Stimulated activated CD4-positive, alpha-beta T cell treated with anti-CD3 and anti-CD28 coated beads, Interleukin-2, amount 100 ng/mL, for 4 hours (primary cell): ENCODE measurements at places on chromosomes 4 and X.

DNA sequence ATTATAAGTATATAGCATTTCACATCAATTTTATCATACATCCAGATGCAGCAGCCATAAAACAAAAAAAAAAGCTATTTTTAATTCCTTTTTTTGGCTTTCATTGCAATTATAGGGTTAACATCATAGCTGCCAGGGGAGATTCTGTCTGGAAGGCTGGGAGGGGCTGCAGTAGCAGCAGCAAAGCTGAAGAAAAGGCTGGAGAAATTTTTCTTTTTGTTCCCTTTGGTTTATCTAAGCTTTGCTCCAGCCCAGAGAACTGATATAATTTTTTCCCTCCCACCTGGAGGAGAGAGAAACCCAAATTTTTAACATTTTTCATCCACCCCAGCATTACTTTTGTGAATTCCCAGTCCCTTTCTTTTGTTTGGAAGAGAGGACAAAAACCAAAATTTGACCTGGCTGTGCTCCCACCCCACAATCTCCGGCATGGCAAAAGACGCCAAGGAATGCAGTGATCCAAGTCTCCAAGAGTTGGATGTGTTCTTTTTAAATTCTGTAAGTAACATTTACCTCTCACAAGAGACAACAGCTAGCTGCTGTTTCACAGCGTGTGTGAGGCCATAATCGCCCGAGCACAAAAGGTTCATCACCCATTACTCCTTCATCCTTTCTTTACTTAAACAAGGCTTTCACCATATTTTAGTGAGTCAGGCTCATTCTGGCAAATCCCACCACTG is 25.1 kb upstream of the FAM156A start:
- DNase-seq, result no peak

GRCh38 chrX:7503251-7503650 is 339.7 kb upstream of the VCX start:
- no peak for DNase-seq

DNA sequence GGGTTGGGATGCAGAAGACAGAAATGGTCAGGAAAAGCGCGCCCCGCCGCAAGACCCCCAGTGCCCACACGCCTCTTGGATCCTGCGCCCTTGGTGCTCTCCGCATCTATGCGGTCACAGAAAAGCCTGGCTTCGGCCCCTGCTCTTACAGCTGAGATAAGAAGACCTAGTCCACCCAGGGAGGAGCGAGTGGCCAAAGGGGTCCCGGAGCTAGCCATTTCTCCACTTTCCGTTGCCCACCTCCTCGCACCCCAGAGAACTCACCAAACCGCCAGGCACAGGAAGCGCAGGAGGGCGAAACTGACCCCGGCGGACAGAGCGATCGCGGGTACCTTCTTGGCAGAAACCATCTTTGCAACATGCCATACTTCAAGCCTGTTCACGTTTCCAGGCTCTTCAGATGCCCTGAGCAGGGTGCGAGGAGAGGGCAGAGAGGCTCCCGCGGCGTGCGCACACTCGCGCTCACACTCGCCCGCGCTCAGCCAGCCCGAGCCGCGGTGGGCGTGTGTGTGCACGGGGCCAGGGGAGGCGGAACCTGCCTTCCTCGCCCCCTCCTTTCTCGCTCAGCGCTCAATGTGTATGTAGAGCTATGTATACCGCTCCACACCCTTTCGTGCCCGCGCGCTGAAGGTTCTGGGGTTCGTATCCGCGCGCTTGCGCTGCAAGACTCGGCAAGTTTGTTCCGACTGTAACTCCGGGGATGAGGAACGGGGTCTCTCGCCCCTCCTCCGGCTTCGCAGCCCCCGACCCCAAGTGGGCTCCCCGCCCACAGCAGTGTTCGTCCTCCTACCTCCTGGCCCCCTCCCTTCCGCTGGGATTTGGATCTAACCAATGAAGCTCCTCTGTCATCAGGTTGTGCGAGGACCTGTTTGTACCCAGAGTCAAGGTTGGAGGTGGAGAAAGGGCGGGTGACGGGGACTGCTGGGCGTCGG is at the start of gene GABRA4:
Gene GABRA4, minus strand, starts transcription at position 507 of the 932 bp plus-strand sequence. Its CDS starts 157 bp downstream, at position 350.
- DNase-seq, result no peak

GRCh38 chrX:12411831-12412230 is 273.6 kb downstream of the FRMPD4 start:
- no peak for DNase-seq

DNA sequence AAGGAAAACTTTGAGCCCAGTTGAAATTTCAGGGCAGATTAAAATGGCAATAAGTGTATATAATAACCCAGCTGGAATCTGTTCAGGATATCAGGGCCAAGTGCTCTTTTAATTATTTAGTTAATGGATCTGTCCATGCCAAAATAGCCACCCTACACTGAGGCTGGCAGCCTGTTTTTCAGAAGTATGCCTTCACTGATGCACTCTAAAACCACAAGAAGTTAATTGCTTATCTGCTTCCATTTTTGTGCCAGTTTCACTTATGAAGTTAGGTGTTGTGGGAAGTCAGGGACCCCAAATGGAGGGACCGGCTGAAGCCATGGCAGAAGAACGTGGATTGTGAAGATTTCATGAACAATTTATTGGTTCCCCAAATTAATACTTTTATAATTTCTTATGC is 960.3 kb downstream of the C4orf33 start:
- DNase-seq, result no peak

DNA sequence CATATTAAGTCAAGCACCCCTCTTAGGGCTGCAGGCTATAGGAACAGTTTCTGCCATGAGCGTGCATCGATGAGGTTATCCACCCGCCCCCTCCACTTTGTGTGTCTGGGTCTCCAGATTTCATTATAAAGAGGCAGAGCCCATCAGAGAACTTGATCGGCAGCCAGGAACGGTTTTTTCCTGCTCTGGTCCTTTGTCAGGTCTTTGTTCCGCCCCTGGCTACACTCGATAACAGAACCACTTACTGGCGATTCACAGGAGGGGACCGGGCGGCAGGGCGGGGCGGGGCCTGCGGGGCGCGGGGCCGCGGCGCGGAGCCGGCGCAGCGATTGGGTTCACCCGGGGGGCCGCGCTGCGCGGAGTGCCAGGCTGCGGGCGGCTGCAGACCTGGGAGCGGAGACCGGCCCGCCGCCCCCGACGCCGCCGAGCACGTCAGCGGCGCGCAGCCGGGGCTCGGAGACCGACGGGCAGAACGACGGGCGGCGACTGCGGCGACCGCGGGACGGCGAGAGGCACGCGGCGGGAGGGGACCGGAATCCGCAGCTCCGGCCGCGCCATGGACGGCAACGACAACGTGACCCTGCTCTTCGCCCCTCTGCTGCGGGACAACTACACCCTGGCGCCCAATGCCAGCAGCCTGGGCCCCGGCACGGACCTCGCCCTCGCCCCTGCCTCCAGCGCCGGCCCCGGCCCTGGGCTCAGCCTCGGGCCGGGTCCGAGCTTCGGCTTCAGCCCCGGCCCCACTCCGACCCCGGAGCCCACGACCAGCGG is at the start of gene SLC10A4:
Gene SLC10A4, plus strand, starts transcription at position 338 of the 771 bp plus-strand sequence. Its CDS starts 219 bp downstream, at position 557.
- no peak for DNase-seq

DNA sequence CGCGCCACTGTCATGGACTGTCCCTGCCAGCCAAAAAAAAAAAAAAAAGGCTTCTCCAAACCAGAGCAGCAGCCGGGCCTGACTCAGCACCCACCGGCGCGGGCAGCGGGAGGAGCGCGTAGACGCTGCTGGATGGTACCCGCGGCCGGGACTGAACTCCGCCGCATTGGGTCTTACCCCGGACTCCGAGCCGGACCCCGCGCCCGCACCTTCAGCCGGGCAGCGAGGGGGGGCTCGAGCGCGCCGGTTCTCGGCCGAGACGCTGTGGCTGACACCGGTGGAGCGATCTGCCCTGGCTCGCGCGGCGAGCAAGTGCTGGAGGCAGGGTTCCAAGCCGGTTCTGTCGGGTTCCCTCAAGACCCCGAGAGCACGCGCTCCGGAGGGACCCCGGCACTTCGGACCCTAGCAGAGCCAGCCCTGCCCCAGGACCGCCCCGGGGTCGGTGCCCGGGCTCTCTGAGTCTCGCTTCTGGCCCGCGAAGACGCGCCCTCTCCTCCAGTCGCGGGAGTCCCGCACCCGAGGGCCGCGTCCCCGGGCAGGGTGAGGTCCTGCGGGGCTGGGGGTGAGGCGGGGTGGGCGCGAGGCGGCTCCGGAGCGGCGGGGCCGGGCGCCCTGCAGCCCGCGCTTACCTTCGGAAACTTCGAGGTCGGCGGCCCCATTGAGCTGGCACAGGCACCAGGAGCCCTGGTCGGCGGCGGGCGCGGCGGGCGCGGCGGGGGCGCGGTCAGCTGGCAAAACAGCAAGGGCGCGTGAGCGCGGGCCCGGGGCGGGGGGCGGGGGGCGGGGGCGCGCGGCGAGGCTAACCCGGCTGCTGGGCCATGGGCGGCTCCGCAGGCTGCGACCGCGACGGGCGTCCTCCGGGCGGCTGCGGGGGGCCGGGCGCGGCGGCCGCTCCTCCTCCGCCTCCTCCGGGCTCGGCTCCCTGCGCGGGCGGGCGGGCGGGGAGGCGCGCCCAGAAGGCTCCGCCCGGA is 11.8 kb upstream of the MAN2B2 start:
- DNase-seq, result no peak

DNA sequence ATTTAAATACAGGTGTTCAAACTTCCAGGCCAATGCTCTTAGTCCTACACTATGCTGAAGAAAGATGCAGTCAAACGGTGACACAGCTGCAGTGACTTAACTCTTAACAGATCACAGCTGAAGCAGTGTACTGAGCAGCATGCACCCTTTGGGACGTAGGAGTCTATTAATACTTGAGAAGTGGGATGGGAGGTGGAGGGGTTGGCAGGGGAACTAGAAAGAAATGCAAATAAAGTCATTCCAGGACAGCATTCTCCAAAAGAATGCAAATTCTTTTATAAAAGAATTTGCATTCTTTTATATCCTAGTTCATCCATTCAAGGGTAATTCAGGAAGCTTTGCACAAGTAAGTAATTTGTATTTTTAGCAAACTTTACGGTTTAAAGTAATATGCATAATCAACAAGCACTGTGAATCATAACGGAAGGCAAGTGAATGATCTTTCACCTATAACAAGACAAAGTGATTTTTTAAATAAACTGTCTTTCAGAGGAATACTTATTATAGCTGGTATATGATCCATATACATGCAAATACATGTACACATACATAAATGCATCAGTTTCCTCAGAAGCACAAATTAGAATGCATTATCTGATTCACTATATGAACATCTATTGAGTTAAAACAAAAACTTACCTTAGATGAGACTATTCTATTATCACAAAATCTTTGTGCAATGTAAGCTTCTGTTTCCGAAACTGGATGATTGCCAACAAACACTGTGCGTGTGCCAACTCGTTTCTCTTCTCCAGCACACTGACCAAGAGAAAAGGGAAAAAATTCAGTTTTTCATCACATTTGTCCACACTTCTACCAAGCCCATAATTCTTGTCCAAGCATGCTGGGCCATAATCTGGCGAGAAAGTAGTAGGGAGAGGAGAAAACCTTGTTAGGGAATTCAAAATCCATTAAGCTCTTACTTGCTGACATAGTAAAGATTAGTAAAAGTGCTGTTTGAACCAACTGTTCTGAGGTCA is 106.5 kb downstream of the ATP11C start:
- no peak for DNase-seq

GRCh38 chr4:144851948-144852347 is 206.0 kb downstream of the HHIP start:
- DNase-seq, result no peak

DNA sequence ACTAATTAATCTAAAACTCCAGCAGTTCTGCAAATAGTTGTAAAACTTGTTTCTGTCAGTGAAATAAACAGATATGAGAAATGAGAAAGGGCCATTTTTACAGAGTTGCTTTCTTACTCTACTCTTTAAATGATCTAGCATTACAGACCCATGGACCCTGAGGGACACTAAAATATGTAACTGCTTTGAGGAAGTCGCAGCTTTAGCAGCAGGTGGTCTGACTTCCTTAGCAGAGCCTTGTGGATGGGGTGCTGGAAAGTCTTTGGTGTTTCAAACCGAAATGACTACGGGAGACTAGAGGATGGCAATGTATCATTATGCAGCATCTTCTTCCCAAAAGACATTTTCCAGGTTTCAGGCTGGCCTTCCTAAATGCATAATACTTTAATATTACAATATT is 18.7 kb downstream of the SHISA3 start:
- no peak for DNase-seq

GRCh38 chr4:66963084-66963483 is 582.2 kb downstream of the CENPC start:
- no peak for DNase-seq

- no peak for DNase-seq
Observed at GRCh38 chr4:7782783-7783182, 156.9 kb downstream of the AFAP1 start.

DNA sequence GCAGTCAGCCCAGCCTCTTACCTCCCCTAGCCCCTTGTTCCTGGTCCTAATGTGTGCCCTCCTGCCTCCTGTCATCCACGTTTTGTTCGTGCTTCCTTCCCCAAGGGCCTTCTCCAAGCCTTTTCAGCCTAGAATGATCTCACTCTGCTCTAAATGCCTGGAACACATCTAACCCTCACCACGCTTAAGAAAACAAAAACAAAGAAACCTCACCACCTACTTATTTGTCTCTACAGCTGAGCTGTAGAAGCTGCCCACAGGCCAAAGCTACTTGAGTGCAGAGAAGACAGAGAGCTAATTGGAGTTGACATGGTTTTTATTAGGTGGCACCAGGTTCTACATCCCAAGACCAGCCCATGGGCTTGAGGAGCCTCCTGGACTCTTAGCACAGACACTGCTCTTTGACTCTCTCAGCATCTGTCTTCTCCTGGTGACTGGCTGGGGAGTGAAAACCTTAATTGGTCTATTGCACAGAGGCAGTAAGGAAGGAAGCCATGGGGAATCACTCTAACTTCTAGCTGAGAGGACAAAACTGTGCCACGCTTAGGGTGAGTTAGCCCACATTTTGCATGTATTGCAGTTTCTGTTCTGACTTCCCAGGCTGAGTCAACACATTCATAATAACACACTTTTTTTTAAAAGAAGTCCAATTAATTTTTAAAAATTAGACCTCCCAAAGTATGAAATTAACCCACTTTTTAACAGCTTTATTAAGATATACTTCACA is 52.3 kb upstream of the PDK3 start:
- no peak for DNase-seq

DNA sequence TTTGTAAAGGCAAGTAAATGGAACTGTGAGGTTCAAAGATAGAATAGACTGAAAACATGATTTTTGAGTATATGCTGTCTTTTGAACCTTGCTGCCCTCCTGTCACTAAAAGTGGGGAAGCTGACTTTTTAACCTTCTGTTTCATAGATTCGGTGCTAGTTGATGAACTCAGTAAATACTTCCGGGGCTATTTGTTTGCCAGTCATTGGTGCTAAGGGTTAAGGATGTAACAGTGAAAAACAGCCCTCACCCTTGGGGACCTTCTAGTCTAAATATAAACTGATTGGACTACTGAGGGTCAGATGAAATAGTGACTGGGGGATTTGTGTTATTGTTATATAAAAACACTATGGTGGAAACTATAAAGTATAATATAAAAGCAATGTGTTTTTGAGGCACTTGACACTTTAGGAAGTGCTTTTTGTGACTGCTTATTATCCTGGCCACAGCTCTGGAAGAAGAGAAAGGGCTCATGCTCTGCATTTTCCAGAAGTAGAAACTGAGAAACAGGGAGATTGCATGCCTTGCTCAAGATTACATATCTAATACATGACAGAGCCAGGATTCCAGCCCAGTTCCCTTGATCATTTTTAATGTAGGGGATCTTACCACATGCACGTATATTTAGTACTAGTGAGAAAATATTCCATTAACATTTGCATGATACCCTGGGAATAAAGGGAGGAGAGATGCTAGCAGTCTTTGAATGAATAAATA is 3.9 kb downstream of the BST1 start:
- DNase-seq, result no peak
